Cardiac fibroblast (primary cell): ENCODE measurements at places on chromosomes 12 and 14.
A peak's percentile ranks its signal among the peaks of the same experiment; 100 is the strongest.

- no peak for DNase-seq
These were observed 289.8 kb downstream of the GRIN2B start for GRCh38 chr12:13691598-13691997.

GRCh38 chr14:69713993-69714679, 52.8 kb upstream of the SRSF5 start:
- no peak for DNase-seq

DNA sequence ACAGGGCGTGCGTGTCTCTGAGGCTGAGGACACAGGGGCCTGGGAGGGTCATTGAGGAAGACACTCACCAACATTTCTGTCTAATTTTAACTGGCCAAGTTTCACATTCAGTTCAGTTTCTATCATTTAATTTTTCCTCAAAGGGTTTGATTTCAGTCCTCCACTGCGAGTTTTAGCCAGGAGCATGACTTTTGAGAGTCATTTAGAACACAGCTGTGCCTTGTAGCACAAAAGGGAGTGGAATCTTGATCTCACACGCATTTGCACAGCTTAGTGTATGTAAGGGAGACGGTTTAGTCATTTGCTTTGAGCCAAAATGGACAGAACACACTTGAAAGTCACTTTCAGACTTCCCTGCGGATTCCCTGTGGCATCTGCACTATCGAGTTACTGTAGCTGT, 1090.8 kb downstream of the BCL11B start:
- no peak for DNase-seq

DNA sequence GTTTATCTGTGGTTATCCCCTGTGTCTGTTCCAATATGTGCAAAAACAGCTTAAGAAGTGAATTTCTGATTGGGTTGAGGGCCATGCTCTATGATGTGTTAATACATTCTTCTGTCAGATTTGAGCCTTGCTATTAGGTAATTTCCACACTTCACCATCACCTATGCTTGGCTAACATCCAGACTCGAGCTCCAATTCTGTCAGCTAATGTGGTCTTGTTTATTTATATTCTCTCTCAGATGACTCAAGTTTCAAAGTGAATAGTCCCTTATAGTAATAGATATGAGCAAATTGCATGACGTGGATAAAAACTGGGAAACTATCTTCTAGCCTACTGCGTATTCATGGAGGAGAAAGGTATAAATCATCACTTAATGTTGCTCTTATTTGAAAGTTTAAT, 451.3 kb downstream of the SNAPC1 start:
- DNase-seq, result peak; percentile 47

GRCh38 chr14:99643343-99643742, 1.6 kb upstream of the HHIPL1 start:
- no peak for DNase-seq

DNA sequence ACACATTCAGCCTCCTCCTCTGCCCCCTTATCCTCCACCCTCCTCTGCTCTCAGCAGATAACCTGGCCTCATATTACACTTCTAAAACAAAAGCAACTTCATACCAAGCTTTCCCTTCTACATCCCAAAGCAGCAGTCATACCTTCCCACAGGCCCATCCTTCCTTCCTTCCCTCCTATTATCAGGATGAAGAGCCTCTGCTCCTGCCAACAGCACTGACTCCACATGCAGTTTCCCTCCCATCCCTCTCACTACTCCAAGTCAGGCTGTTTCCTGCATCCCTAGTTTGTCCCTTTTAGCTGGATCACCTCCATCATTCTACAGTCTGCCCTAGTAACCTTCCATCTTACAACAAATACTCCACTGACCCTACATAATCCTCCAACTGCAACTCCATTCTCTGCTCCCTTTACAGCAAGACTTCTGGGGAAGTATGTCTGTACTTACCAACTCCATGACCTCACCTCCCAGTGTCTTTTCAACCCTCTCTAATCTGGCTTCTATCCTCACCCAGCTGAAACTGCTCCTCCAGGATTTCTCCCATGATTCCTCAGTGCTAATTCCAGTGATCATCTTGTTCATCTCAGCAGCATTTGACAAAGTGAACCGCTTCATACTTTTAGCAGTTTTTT, 4.9 kb upstream of the YEATS4 start:
- no peak for DNase-seq

GRCh38 chr12:28308891-28309290, 118.6 kb downstream of the CCDC91 start:
- DNase-seq, result peak; percentile 3

DNA sequence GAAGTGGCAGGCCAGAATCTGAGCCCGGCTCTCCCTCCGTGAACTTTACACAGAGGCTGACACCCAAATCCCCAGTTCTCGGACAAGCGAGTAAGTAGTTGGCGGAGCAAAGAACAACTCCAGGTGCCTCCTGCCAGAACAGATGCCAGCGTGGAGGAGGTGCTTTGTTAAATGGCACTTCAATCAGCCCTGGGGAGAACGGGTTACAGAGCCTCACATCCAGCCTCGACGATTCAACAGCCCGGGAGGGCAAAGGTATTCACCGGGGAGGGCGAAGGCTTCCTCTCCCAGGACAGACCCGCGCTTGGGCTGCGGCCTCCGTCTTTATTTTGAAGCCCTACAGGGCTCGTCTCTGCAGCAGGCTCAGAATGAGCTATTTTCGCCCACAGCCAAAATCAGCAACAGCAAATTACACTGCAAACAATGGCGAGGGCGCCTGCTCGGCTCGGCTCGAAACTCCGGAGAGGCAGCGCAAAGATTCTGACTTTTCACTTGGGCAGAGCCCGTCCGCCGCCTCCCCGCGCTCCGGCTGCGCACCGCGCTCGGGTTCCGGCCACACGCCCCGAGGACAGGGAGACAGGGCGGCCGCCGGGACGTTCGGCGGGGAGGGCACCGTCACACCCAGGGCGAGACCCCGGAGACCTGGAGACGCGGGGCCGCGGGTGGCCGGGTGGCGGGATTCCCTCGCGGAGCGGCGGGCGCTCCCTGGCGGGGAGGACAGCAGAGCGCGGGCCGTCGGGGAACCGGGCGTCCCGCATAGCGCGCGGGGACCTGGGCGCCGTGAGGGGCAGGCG, 811 bp downstream of the TMCC3 start:
- peak; percentile 52 for DNase-seq

DNA sequence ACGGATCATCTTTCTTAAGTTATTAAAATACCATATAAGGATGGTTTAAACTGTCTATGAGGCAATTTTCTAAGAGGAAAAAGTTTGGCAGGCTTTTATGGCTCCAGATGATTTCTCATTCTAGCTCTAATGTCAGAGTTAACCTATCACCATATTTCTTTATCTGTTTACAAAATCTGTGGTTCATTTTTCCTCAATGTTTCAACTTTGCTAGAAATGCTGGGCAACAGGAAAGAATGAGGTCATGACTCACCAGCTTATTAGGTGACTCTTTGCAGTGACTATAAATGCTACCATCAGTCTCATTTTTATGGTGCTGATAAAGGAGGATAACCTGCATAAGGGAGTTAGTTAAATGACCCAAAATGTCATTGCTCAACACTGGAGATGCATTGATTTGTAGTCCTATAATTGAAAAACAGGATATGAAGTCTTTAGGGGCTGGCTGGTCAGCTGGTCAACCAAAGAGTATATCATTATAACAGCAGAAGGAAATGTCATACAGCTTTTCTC, 45.3 kb upstream of the RAP1B start:
- peak; percentile 54 for DNase-seq

GRCh38 chr12:12214635-12215131, 52.2 kb downstream of the LRP6 start:
- no peak for DNase-seq
